Activated CD4-positive, alpha-beta T cell treated with anti-CD3 and anti-CD28 coated beads, Interleukin-2, amount 50 U/mL, for 4 hours (primary cell): ENCODE measurements at places on chromosomes 5 and 9.

- no peak for DNase-seq
Observed at GRCh38 chr9:114957558-114957957, 27.2 kb upstream of the TNFSF8 start.

GRCh38 chr5:139760066-139761056 is 35.2 kb upstream of the PSD2 start:
- DNase-seq = no peak

GRCh38 chr9:77827104-77827784 is 179.1 kb upstream of the GNA14 start:
- DNase-seq = no peak

- DNase-seq = no peak
Observed at GRCh38 chr9:137666955-137667670, 48.3 kb downstream of the EHMT1 start.

- DNase-seq = no peak
Observed at GRCh38 chr5:1085391-1085790, 26.5 kb downstream of the SLC12A7 start.

- DNase-seq = no peak
Observed at GRCh38 chr9:93586290-93587057, 10.1 kb downstream of the PHF2 start.

DNA sequence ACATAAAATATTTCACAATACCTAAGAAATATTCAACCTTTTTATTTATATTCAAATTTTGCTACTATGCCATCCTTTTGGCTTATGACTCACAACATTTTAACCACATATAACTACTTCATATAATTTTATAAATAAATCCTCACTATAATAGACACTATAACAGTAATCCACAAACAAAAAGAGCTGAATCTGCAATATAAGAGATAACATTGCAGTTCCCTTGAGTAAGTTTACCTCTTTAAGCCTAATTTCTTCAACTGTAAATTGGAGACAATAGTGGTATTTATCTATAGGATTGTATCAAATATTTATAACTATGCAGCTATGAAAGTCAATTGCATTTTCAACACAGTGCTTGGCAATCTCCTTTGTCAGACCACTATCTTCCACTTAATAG is 1084.5 kb downstream of the NR2F1-AS1 start:
- DNase-seq = no peak

GRCh38 chr5:10442576-10442975 is 897 bp downstream of the ROPN1L start:
- no peak for DNase-seq

GRCh38 chr5:135040034-135040332 is 6.0 kb upstream of the PITX1 start:
- DNase-seq = no peak

DNA sequence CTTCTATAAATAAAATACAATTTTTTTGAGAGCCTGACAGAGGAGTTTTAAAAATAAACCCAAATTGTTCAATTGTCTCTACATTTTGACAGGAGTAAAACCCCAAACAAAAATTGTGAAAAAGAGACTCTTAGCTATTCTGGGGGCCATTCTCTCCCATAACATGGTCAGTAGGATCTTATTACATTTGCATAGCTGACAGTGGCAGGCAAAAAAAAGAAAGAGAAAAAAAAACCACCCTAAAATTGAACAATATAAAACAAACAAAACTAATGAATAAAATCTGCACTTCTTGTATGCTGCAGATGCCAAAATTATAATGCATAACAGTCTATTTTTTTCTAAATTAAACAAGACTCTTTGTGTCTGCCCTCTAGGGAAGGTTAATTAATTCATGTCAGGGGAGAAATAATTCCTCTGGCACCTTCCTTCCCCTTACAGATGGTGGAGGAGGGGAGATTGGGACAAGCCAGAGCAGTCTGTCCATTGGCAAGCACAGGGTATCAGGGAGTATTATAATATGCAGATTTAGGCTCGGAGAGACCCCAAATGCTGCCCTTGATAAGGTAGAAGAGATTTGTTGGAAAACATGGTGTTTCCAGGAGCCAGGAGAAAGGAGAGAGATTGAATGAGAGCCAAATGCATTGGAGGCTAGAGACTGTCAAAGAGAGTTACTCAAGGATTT is 79.7 kb upstream of the CDH6 start:
- no peak for DNase-seq

DNA sequence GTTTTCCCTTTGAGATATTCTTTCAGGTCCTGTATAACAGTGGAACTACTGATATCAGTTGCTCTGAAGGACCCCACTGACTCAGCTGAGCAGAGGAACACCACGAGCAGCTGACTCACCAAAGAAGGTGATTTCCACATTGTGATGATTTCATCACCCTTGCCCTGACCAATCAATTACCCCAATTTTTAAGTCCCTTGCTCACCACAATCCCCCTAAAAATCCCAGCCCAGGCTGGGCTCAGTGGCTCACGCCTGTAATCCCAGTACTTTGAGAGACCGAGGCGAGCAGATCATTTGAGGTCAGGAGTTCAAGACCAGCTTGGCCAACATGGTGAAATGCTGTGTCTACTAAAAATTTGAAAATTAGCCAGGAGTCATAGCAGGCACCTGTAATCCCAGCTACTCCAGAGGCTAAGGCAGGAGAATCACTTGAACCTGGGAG is 125.3 kb upstream of the ABCA1 start:
- peak; percentile 34 for DNase-seq

DNA sequence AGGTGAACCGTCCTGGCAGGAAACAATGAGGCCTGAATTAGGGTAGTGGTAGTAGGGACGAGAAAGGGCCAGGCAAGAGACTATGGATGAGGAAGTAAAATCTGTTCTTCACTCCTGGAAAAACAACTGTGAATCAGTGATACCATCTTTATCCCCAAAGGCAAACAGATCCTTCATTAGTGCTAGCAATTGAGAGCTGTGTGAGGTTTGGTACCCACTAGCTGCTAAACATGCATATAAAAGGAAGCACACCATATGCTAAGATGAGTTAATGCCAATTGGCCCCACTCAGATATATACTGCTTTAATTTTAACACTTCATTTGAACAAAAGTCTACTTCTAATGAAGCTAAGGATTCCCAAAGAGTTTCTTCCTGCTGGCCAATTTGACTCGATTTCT is 244.8 kb upstream of the NR4A3 start:
- DNase-seq = no peak

DNA sequence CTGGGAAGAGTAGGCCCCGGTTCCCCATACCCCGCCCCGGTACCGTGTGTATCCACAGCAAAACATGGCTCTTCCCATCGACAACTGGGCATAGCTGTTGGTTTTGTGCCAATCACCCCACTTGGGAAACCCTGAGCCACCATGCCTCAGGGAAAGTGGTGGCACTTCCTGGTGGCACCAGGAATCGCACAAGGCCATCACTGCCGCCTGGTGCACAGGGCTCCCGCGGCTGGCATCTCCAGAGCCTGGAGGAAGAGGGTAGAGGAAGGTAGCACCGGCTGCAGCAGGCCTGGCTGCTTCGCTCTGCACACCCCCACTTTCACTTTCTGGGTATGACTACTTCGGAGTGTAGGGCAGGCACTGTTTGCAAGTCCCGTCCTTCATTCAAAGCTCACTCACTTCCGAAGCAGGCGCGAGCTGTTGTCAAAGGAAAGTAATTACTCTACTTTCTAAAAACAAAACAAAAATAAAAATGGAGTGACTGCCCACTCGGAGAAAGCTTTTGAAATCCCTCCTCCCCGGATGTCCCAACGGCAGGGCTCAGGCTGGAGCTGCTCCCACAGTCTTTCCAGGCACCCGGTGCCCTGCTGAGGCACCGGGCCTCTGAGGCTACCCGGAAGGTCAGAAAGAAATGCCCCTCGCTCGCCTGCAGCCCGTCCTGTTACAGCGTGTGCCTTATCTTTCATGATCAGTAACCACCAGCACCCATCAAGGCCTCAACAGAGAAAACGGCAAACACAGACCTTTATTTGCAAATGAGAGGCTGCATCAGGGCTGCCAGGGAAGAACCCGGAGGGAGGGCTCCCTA is 2.0 kb downstream of the BRD3 start:
- DNase-seq = peak; percentile 51

GRCh38 chr5:131297886-131298285 is 34.0 kb downstream of the CDC42SE2 start:
- no peak for DNase-seq

- DNase-seq = no peak
Observed at GRCh38 chr9:113592876-113593575, 129.5 kb downstream of the RGS3 start.

DNA sequence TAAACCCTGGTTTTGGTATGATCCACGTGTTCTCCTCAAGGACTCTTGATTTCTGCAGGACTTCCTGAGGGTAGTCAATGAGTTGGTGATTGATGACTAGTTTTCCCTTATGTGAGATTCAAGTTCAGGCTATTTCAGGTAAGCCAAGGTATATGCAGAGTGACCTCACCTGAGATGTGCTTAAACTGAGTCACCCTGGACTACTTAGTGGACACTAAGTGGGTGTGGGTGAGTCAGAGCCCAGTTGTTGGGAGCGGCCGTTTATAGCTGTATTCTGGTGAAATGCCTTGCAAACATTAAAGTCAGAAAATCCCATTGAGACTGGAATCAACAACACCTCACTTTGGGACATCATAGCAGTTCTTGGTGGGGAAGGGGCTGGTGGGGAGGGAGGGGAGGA is 62.9 kb downstream of the SLC28A3 start:
- no peak for DNase-seq

- no peak for DNase-seq
Observed at GRCh38 chr9:86867804-86868313, 79.4 kb downstream of the GAS1 start.

DNA sequence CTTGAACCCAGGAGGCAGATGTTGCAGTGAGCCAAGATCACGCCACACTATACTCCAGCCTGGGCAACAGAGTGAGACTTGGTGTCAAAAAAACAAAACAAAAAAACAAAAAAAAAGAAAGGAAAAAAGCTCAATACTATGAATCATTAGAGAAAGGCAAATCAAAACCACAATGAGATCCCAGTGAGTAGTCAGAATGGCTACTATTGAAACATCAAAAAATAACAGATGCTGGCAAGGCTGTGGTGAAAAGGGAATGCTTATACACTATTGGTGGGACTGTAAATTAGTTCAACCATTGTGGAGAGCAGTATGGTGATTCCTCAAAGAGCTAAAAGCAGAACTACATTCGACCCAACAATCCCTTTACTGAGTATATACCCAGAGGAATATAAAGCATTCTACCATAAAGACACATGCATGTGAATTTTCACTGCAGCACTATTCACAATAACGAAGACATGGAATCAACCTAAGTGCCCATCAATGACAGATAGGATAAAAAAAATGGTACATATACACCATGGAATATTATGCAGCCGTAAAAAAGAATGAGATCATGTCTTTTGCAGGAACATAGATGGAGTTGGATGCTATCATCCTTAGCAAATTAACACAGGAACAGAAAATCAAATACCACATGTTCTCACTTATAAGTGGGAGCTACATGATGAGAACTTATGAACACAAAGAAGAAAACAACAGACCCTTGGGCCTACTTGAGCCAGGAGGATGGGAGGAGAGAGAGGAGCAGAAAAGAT is 81.9 kb upstream of the ARRDC3 start:
- DNase-seq = no peak

DNA sequence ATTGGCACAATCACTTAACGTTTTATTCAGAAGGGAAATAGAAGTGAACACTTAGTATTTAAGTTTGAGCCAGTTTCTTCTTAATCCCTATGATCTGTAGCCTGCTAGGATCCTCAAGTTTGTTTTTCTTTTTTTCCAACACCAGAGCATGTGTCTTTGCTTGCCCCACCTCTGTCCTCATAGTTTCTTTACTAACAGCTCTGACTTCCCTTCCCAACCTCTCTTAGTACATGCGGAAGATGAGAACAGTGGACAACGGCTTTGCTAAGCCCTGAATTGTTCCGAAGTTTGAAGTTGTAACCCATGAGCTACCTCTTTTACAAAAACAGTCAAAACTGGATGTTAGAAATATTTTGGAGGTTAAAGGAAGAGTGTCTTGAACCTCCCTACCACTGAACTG is 61.7 kb upstream of the TAF11L2 start:
- DNase-seq = no peak

GRCh38 chr5:34436761-34437501 is 219.2 kb upstream of the RAI14 start:
- no peak for DNase-seq

GRCh38 chr5:143065185-143065965 is 295.2 kb downstream of the ARHGAP26 start:
- no peak for DNase-seq

DNA sequence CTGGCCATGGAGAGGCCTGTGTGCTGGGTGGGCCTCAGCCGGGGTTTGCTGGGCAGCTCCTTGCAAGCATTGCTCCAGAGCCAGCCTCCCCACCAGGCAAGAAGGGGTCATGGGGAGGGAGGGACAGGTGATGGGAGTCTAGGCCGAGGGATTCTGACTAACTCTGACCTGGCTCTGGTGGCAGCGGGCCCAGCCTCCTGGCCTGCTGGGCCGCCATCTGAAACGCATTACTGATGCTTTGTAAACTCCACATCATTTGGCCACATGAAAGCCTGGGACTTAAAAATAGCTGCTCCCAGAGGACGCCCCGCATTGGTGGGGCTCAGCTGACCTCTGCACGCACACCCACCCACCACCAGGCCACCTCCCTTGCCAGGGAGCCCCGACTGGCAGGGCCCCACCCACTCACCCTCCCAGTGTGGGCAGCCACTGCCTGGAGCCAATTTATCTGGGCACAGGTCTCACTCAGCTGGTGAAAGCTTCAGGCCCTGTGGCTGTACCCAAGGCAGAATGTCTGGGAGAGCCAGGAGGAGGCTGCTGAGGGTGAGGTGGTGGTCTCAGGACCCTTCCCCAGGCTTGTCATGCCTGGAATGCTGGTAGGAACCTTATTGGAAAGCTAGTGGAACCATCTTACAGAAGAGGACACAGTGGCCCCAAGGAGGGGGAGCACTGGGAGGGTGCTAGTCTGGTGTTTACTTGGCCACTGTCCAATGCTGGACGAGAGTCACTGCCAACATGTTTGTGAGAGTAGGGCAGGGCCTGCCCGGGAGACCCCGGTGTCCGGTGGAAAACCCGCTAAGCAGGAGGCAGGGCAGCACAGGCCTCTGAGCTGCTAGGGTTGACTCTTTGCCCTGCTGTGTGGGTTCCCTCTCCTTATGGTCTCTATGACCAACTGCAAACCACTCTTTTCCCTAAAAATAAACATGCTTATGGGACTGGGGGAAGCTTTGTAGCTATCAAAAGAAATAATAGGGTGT is 10.8 kb downstream of the TCF7 start:
- DNase-seq = no peak

DNA sequence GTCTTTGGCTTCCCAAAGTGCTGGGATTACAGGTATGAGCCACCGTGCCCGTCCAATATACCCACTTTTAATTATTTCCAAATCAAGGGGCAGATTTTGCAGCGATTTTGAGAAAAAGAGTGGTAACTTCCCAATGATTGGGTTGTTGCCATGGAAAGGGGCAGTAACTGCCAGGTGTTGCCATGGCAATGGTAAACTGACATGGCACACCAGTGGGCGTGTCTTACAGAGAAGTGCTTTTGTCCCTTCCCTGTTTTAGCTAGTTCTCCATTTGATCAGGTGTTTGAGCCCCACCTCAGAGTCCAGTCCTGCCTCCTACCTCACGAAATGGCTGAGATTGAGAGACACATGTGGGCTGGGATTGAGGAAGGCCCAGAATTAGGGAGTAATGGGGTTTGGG is 86.3 kb upstream of the IER5L start:
- no peak for DNase-seq

- no peak for DNase-seq
Observed at GRCh38 chr9:135084262-135084661, 3.2 kb upstream of the OLFM1 start.
